ENCODE measurements at places on chromosomes 13 and 19. TPM values are rescaled to one million over a fixed set of nuclear protein-coding genes. Genes with fewer than 3 reads are reported as not detected.

Gene SGCG
- total RNA-seq, result 0.15 TPM

Gene C19orf85
- total RNA-seq, result 0.29 TPM

DNA sequence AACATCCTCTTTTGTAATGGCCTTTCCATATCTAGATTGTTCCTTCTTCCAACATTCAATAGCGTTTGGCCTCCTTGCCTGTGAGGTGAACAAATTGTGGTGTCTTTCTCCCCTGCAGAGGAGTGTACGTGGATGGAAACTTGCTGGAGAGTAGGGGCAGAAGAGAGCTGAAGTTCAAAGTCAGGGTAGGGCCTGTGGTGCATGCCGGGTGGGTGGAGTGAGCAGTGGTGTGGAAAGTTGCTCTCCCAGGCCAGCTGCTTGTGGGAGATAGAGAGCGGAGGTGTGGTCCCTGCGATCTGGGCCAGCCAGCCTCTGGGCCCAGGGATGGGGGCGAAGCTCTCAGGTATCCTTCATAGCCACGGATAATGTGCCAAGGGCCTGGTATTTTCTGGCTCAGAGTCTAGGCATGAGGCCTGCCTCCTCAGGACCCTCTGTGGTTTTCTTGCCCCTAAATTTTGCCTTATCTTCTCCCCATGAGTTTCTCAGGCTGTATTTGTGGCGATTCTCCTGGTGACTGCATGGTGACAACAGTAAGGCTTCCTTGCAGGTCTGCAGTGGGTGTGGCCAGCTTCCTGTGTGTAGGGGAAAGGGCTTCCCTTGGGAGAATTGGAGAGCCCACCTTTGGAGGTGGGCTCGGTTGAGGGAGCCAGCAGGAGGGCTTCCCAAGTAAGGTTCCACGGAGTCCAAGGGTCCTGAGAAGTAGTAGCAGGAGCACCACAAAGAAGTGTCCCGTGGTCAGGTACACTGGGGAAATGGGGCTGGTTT lies 6.7 kb downstream of the RGCC start:
- peaks cover 39% of the 10 kb centered on the region for H3K27me3 ChIP-seq
- no peaks in the 10 kb centered on the region for H3K36me3 ChIP-seq
- no peak overlapping the region for H3K27ac ChIP-seq
- H3K4me3 ChIP-seq, result no peak overlapping the region
- DNase-seq, result no peak

DNA sequence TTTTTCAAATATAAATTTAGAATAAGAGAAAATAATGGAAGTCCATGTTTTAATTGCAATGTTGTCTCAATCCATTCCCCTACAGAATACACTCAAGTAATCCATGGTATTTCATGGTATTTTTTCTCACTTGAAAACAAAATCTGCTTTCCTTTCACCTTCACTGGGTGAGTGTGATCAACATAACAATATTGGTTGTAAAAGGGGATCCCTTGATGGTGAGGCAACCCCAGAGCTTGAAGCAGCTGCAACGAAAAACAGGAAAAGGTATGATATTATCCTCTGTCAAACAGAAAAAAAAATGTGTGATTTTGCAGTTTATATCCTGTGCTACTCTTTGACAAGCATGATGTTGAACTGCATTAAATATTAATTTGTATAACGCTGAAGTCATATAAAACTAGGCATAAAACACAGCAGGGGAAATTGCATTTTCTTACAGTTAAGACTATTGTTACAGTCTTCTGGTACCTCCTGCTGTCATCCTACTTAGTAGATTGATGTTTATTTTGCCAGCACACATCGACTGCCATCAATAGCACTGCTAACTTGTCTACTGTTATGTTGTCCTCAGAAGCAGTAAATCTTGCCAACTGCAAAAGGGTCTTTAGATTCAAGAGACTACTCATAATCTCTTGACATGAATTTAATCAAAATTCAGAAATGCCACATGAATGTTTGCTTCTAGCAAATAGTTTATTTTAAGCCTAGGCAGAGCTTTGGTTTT lies 373.1 kb upstream of the MIR17HG start:
- H3K27me3 ChIP-seq, result no peaks in the 10 kb centered on the region
- no peak for DNase-seq
- H3K4me3 ChIP-seq, result no peak overlapping the region
- H3K36me3 ChIP-seq, result no peaks in the 10 kb centered on the region

DNA sequence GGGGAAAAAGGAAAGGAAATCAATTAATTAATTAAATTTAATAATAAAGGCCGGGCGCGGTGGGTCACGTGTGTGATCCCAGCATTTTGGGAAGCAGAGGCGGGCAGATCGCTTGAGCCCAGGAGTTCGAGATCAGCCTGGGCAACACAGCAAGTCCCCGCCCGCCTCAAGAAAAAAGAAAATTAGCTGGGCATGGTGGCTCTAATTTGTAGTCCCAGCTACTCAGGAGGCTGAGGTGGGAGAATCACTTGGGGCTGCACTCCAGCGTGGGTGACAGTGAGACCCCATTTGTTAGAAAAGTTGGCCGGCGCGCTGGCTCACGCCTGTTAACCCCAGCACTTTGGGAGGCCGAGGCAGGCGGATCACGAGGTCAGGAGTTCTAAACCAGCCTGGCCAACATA lies 733 bp upstream of the CD320 start:
- H3K4me3 ChIP-seq, result peak overlapping the region; percentile 93

DNA sequence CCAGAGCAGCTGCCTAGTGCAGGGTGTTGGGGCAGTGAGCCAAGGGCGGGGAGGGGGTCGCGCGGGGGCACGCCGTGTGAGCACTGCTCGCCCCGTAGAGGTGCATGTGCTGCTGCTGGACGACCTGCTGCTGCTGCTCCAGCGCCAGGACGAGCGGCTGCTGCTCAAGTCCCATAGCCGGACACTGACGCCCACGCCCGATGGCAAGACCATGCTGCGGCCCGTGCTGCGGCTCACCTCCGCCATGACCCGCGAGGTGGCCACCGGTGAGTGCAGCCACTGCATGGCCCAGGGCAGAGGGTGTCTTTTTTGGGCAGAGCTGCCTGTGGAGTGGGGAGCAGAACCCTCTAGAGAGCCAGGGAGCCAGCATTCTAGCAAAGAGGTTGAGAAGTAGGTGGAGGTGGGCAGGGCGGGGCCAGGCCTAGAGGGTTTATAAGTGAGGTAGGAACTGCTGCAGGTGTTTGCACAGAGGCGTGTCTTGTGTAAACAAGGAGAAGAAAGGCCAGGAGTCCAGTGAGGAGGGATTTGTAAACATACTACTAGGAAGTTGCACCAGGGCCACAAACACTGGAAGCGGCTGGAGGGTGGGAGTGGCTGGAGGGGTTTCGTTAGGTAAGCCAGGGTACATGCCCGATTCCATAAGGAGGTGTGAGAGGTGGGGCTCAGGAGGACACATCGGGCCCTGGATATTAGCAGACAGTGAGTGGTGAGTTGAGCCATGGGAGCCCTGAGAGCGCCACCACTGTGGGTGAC lies 21.3 kb downstream of the ARHGEF1 start:
- H3K27ac ChIP-seq, result no peak overlapping the region
- DNase-seq, result no peak
- no peak overlapping the region for H3K4me3 ChIP-seq
- H3K27me3 ChIP-seq, result no peaks in the 10 kb centered on the region
- peaks cover 2% of the 10 kb centered on the region for H3K4me1 ChIP-seq

DNA sequence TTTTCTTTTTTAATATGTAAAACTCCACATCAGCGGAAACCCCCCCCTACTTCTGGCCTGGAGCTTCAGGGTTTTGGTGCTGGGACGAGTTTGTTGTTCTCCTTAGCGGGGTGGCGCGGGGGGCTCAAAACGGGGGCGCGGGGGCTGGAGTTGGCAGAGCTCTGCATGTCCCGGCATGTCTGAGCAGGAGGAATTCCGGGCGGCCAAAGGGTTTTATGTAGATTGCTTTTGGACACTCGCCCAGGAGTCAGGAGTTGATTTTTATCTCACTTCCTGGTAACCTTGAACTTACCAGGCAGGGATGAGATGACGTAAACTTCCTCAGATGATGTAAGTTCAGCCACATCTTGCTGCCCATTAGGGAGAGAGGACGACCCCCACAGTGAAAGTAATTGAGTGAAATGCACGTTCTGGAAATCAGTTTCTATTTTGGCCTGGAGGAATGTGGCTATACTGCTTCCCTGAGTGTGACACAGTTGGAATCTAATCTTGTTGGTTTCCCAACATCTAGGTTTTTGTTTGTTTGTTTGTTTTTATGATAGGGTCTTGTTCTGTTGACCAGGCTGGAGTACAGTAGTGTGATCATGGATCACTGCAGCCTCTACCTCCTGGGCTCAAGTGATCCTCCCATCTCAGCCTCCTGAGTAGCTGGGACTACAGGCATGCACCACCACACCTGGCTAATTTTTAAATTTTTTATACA lies 21.0 kb upstream of the GDF15 start:
- H3K27ac ChIP-seq, result peak overlapping the region; percentile 89
- no peak for DNase-seq
- H3K4me3 ChIP-seq, result no peak overlapping the region
- H3K27me3 ChIP-seq, result no peaks in the 10 kb centered on the region

GRCh38 chr13:107712145-107712860 lies 503.0 kb downstream of the LIG4 start:
- no peak for DNase-seq
- H3K27me3 ChIP-seq, result no peaks in the 10 kb centered on the region
- no peak overlapping the region for H3K4me3 ChIP-seq
- H3K27ac ChIP-seq, result peak overlapping the region; percentile 59
- no peaks in the 10 kb centered on the region for H3K36me3 ChIP-seq
- H3K4me1 ChIP-seq, result peaks cover 17% of the 10 kb centered on the region

GRCh38 chr13:65414187-65414586 lies 1815.9 kb downstream of the PCDH9 start:
- H3K27ac ChIP-seq, result no peak overlapping the region
- H3K4me1 ChIP-seq, result peaks cover 5% of the 10 kb centered on the region
- H3K4me3 ChIP-seq, result no peak overlapping the region
- no peaks in the 10 kb centered on the region for H3K36me3 ChIP-seq
- no peak for DNase-seq
- H3K27me3 ChIP-seq, result no peaks in the 10 kb centered on the region

DNA sequence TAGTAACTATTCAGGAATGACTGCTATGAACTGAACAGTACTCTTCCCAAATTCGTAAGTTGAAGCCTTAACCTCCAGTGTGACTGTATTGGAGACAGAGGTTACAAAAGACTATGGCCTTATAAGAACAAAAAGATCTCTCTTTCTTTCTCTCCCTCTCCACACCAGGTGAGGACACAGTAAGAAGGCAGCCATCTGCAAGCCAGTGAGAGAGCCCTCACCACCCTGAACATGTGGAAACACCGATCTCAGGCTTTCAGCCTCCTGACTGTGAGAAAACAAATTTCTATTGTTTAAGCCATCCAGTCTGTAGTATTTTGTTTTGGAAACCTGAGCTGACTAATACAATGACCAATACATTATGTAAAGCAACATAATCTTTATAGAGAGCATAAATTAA lies 888.9 kb downstream of the SLITRK1 start:
- no peak for DNase-seq
- H3K27ac ChIP-seq, result no peak overlapping the region

DNA sequence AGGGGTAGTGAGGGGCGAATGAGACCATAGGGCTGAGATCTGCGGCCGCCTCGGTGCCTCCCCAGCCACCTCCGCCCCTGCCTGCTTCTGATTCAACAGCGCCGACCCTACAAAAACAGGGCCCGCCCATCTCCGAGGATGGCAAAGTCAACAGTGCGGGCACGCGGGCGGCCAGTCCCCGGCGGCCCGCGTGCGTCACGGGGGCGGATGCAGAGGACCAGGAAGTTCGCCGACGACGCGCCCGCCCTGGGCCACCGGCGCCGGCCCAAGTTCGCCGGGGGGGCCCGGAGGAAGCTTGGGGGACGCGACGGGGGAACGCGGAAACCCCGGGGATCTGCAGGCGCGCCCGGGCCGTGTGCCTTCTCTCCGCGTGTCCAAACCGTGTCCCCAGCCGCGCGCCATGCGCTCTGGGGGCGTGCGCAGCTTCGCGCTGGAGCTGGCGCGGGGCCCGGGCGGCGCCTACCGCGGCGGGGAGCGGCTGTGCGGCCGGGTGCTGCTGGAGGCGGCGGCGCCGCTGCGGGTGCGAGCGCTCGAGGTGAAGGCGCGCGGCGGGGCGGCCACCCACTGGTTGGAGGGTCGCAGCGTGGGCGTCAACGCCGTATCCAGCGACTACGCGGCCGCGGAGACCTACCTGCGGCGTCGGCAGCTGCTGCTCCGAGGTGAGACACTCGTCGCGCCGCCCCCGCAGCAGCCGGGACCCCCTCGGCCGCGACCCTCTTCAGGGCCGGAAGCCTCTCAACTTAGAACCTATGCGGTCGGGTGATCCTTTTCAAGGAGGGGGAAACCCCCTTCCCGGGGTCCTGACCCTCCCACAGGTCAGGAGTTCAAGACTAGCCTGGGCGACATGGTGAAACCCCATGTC lies 6.8 kb upstream of the ARRDC2 start:
- H3K36me3 ChIP-seq, result no peaks in the 10 kb centered on the region
- no peaks in the 10 kb centered on the region for H3K4me1 ChIP-seq
- H3K4me3 ChIP-seq, result peak overlapping the region; percentile 75
- peaks cover 10% of the 10 kb centered on the region for H3K27me3 ChIP-seq

DNA sequence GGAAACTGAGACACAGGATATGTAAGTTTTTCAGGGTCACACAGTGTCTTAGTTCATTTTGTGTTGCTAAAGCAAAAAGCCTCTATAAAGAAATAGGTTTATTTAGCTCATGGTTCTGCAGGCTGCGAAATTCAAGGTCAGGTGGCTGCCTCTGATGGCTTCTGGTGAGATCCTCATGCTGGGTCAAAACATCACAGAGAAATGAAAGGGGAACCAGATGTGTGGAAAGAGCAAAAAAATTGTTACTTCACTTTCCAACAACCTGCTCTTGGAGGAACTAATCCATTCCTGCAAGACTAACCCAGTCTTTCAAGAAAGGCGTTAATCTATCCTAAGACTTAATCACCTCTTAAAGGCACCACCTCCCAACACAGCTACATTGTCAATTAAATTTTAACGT lies 64.2 kb upstream of the UBL3 start:
- no peaks in the 10 kb centered on the region for H3K27me3 ChIP-seq
- H3K27ac ChIP-seq, result no peak overlapping the region
- H3K4me3 ChIP-seq, result peak overlapping the region; percentile 22
- no peak for DNase-seq
- no peaks in the 10 kb centered on the region for H3K4me1 ChIP-seq

DNA sequence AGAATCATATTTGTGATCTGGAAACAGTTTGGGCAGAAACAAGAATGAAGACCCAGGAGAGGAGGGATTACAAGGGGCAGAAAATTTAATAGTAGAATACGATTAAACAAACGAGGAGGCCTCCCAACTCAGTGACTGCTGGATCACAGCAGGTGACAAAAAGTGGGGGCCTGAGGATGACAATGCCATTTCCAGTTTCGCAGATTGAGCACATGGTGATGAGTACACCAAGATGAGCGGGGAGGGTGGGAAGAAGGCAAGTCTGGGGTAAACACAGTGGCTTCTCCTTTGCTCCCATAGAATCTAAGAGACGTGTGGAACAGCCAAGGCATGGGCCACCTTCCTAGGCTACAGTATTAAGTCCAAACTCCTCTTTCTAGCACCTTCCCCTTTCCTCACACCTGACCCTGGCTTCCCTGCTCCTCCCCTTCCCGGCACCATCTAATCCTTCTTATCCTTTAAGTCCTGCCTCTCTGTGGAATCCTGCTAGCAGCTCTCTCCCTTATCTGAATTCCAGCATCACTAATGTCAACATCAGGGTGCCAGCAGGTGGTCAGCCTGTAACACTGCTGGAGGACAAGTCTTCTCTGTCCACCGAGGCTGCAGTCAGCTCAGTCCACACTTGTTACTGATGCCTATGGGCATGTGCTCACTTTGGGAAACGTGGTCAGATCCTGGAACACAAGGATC lies 13.5 kb downstream of the ATP7B start:
- DNase-seq, result peak; percentile 93
- no peaks in the 10 kb centered on the region for H3K36me3 ChIP-seq
- H3K27me3 ChIP-seq, result peaks cover 27% of the 10 kb centered on the region
- peak overlapping the region; percentile 7 for H3K4me3 ChIP-seq
- no peak overlapping the region for H3K27ac ChIP-seq
- H3K4me1 ChIP-seq, result peaks cover 35% of the 10 kb centered on the region
